H4 (cell line): ENCODE measurements at places on chromosomes 5 and 9. TPM values are rescaled to one million over a fixed set of nuclear protein-coding genes. Genes with fewer than 3 reads are reported as not detected.
A peak's percentile ranks its signal among the peaks of the same experiment; 100 is the strongest.

DNA sequence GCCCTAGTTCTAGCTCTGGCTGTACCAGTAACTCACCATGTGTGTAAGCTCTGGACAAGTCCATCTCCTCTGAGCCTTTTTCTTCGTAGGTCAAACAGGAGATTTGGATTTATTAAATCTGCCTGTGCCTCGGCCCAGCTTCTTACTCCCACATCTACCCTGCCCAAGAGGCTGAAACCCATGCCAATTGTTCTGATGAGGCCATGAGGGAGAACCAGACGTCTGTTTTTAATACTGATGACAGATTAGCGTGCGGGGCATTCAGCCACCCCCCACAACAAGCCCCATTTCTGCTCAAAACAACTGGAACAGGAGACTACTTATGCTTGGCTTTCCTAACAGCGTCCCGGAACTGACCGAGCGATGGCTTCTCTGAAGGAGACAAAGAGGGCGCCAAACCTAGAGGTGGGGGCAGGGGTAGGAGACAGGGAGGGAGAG lies 81.2 kb upstream of the TRIM32 start:
- DNase-seq = no peak

The SLC36A3 gene
- not detected in 2 replicates for total RNA-seq

GRCh38 chr5:59789894-59790293 lies 103.6 kb downstream of the PDE4D start:
- DNase-seq = no peak

- no peak for DNase-seq
Observed at GRCh38 chr5:146682899-146683532, 167.0 kb upstream of the GPR151 start.

DNA sequence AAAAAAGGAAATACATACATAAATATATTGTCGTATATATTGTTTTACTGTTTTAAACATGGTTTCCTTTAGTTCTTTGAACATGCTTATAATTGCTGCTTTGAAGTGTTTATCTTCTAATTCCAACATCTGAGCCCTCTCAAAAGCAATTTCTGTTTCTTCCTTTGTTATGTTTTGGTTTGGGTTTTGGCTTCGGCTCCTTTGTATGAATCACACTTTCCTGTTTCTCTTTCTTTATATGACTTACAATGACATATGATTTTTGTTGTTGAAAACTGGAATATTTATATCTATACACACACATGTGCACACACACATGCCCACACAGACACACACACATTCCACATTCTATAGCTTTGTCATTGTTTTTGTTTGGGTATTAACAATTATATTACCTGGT lies 1206.7 kb downstream of the CDH12 start:
- no peak for DNase-seq

- peak; percentile 19 for DNase-seq
Observed at GRCh38 chr5:115309751-115310370, 13.4 kb upstream of the CCDC112 start.

The GZMA gene
- total RNA-seq = not detected in 2 replicates

- no peak for DNase-seq
Observed at GRCh38 chr9:113503131-113503541, 39.6 kb downstream of the RGS3 start.

DNA sequence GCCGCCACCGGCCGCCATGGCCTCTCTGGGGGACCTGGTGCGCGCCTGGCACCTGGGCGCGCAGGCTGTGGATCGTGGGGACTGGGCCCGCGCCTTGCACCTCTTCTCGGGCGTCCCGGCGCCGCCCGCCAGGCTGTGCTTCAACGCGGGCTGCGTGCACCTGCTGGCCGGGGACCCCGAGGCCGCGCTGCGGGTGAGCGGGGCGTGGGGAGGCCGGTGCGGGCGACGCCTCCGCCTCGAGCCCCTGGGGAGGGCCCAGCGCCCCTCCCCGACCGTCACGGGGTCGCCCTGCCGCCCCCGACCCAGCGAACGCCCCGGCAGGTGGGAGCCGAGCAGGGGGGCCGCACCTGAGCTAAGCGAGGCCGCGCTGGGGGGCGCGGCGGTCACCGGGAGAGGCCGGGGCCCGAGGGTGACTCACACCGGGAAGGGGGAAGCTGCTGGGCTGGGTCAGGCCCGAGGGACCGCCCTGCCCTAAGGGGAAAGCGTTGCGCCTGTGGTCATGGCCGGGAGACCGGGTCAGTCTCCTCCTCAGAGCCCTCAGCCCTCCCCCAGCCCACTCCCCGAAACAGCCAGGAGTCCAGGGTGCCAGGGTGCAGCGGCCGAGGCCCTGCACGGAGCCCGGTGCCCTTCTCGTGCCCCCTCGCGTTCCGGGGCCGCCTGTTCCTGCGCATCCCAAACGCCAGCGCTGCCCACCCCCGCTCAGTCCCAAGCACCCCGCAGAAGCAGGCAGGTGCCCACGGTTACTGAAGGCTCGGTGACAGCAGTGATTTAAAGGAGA lies 510 bp downstream of the NOXA1 start:
- no peak for DNase-seq

DNA sequence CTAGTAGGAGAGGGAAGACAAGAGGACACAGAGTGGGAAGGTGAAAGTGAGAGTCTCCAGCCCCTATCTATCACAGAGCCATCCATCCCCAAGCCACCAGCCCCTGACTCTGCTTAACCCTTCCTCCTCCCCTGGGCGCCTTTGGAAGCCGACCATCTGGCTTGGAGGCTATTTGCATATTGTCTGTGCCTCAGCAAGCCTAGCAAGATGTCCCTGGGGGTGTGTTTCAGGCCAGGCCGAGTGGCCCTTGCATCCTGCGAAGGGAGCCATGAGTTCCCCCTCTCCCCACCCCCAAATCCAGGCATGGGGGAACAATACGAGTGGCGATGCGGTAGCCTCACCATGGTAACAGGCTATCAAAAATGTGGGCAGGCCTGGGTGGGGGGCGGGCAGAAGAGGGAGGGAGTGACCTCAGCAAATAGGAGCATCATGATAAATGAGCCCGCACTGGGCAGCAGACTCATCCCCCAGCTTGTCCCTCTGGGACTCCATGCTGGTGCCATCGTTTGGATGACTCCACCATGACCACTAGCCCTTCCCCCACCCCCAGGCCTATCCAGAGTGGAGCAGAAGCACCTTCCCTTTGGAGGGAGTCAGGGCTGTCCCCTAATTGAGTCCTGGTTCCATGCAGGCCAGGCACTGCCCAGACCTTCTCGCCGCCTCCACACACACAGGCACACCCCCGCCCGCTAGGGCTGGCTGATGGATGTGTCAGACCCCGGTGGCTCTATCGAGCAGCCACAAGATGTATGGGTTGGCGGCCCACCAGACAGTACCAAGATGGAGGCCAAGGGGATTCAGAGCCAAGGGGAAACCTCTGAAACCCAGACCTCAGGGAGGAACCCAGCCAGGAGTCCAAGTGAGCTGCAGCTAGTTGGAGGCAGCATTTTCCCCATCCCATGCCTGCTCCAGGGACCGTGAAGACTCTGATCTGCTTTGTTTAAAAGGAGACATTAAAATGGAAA lies 14.6 kb downstream of the URM1 start:
- no peak for DNase-seq
